ENCODE measurements at places on chromosomes 6 and 20.

- DNase-seq: no peak
Measured at GRCh38 chr6:88455317-88455716, 289.2 kb upstream of the CNR1 start.

DNA sequence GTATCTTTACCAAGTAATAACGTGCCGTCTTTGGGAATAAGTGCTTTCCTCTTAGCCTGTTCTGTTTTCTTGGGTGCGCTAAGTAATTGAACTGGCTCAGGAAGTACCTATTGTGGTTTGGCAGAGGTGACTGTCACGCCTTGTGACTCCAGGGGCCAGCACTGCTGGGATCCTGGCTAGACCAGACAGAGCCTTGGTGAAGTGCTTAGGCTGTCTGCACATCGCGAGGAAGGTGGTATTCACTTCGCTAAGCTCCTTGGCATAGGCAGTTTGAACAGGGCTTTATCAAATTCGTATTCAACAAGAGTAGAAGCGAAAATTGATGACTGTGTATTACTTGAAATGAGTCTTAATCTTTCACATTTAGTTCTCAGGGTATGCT lies 17.6 kb downstream of the PRDM1 start:
- DNase-seq: no peak

GRCh38 chr6:48068278-48069251 lies 42.4 kb downstream of the PTCHD4 start:
- DNase-seq: no peak

DNA sequence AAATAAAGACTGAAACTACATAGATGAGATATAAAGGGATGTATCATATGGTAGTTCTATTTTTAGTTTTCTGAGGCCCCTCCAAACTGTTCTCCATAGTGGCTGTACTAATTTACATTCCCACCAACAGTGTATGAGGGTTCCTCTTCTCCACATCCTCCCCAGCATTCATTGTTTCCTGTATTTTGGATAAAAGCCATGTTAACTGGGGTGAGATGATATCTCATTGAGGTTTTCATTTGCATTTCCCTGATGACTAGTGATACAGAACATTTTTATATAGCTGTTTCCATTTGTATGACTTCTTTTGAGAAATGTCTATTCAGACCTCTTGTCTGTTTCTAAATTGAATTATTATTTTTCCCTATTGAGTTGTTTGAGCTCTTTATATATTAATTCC lies 229.3 kb downstream of the RFPL4B start:
- no peak for DNase-seq

GRCh38 chr6:135054226-135054568 lies 425 bp downstream of the HBS1L start:
- DNase-seq: no peak

DNA sequence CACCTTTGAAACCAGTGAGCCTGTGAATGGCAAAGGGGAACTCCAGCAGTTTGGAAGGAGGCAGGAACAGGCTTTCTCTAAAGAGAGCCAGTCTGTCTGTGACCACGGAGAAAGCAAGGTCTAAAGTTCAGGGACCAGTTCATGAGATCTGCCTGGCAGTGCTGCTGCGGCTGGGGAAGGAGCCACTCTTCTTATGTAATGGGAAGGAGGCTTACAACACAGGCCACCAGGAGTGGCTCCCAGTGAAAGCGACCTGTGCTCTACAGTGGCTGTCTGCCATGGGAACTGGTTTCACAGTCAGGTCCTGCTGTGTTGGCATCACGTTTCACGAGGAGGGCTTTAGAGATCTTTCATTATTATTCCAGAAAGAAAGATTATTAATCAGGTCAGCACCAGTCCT lies 291.9 kb upstream of the PRDM1 start:
- DNase-seq: no peak
